ENCODE measurements at places on chromosomes 1 and 21. TPM values are rescaled to one million over a fixed set of nuclear protein-coding genes. Genes with fewer than 3 reads are reported as not detected.

Gene RBM11
- 0.38 TPM for total RNA-seq

Gene LIN9
- total RNA-seq: 10.4 TPM

Gene OR6K3
- not detected for total RNA-seq

Gene FCRL6
- not detected for total RNA-seq

Gene KAZN
- 0.30 TPM for total RNA-seq

Gene LCE3D
- not detected for total RNA-seq

Gene TFF2
- not detected for total RNA-seq

Gene AVPR1B
- not detected for total RNA-seq

Gene DDOST
- 171 TPM for total RNA-seq

- peaks cover 67% of the 10 kb centered on the region for H3K4me1 ChIP-seq
- no peak for DNase-seq
- H3K4me3 ChIP-seq: no peak overlapping the region
- peak overlapping the region; percentile 64 for H3K27ac ChIP-seq
- no peaks in the 10 kb centered on the region for H3K27me3 ChIP-seq
These were observed 16.1 kb downstream of the FASLG start for GRCh38 chr1:172674831-172675613.

DNA sequence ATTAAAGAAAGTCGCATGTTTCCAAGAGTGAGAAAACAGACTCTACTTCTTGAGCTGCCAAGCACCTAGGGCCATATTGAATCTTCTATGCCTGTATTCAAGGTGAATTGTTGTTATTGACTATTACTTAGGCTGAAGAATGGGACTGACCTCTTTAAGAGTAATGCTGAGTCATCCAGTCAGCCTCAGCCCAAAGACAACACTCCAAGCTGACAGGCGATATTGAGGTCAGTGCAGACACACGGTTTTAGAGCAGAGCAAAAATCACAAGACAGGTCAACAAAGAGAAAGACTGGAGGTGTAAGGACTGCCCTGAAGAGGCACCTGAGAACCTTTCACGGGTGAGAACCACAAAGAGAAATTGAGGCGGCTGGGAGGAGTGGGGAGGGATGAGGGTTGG lies 146.9 kb downstream of the MIS18A start:
- H3K27ac ChIP-seq: no peak overlapping the region
- H3K36me3 ChIP-seq: no peaks in the 10 kb centered on the region
- no peaks in the 10 kb centered on the region for H3K27me3 ChIP-seq

- DNase-seq: no peak
- H3K4me3 ChIP-seq: no peak overlapping the region
- no peaks in the 10 kb centered on the region for H3K27me3 ChIP-seq
- no peak overlapping the region for H3K27ac ChIP-seq
- H3K36me3 ChIP-seq: no peaks in the 10 kb centered on the region
These were observed 2.0 kb downstream of the TNFSF18 start for GRCh38 chr1:173048621-173049321.

- DNase-seq: no peak
- no peak overlapping the region for H3K27ac ChIP-seq
- no peak overlapping the region for H3K4me3 ChIP-seq
- H3K27me3 ChIP-seq: peaks cover 1% of the 10 kb centered on the region
- no peaks in the 10 kb centered on the region for H3K4me1 ChIP-seq
These were observed 16.1 kb upstream of the PADI6 start for GRCh38 chr1:17355898-17356297.

DNA sequence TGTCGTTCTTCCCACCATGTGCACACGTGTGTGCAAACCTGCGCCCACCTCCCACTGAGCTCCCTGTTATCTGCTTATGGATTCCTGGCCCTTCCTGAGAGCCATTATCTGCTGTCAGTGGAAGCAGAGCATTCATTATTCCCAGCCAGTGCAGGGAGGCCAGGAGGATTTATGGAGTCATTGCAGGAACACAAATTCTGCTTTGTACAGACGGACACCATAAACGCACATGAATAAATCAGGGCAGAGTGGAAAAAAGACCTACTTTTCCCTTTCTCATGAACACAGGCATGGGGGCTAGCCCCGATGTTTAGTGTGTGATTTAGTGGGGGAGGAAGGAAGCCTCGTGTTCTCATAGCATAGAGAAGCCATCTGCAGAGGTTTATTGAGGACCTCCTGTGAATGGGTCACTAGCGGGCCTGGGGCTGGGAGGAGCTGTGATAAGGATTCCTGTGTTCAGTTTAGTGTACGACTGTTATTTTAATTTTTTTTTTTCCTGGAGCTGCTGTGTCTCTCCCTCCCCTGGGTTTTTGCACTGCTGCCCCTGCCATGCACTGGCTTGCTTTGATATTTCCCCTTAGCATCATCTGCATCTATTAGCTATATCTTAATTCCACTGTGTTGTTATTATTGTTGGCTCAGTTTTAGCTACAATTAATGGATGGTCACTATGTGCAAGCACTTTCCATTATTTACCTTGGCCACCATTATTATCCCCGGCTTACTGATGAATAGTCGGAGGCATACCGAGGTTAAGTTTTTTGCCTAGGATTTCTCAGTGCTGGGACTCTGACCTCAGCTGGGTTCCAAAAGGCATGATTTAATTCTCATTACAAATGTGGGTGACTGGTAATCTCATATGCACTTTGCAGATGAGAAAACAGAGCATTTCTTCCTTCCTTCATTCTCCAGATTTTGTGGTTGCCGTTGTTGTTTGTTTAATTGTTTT lies 33.0 kb downstream of the HUNK start:
- H3K4me1 ChIP-seq: no peaks in the 10 kb centered on the region
- no peak for DNase-seq
- H3K4me3 ChIP-seq: no peak overlapping the region
- H3K36me3 ChIP-seq: no peaks in the 10 kb centered on the region

- H3K4me3 ChIP-seq: no peak overlapping the region
- H3K27ac ChIP-seq: peak overlapping the region; percentile 47
- DNase-seq: no peak
- H3K36me3 ChIP-seq: peaks cover 26% of the 10 kb centered on the region
- peaks cover 94% of the 10 kb centered on the region for H3K4me1 ChIP-seq
These were observed 56.8 kb downstream of the TENT5C start for GRCh38 chr1:117662667-117663066.

DNA sequence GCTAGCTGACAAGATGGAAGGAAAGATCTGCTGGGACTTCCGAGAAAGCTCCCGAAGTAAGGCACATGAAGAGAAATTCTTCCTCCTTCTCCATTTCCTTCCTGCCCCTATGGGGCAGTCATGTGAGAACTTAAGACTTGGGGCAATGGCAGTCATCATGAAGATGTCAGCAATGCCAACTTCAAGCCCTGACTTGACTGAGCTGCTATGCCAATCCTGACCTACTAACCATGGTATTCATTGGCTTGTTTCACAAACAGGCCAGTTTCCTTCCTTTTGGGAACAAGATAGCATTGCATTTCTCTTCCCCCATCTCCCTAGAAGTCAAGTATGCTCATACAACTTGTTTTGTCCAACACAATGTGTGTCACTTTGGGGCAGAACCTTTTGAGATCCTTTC lies 25.5 kb downstream of the GRIK1 start:
- H3K36me3 ChIP-seq: no peaks in the 10 kb centered on the region
- H3K4me1 ChIP-seq: no peaks in the 10 kb centered on the region
- DNase-seq: no peak
- H3K4me3 ChIP-seq: no peak overlapping the region
- no peaks in the 10 kb centered on the region for H3K27me3 ChIP-seq

DNA sequence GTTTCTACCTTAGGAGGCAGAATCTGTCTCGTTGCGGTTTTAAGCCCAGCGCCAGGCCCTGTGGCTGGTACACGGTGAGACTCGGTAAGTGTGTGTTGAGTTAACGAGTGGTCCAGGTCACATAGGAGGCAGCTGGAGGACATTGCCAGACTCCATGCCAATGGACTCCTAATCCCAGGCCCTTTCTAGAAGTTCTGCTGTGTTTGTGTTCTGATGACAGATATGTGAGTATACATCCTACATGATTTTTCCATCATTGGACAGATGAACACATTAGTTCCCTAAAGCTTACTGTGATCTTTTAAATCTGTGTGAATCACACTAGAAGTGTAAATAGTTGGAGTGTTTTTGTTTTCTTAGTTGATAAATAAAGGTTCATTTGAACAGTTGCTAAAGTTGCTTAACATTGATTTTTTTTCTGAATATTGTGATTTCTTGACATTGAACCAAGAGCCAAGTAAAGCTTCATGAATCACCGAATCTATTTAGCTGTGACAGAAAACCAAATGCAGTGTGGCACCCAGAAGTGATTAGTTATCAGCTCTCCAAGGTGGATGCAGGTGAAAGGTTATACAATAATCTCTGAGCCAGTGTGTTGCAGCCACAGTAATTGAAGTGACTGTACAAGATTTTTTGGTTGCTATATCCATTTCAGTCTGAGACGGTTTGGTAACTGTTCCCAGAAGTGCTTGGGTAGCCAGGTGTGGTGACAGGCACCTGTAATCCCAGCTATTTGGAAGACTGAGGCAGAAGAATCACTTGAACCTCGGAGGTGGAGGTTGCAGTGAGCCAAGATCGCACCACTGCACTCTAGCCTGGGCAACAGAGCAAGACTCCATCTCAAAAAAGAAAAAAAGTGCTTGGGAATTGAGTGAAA lies 46.3 kb downstream of the DOP1B start:
- no peak overlapping the region for H3K27ac ChIP-seq
- no peak for DNase-seq
- H3K36me3 ChIP-seq: peaks cover 21% of the 10 kb centered on the region
- H3K27me3 ChIP-seq: no peaks in the 10 kb centered on the region

DNA sequence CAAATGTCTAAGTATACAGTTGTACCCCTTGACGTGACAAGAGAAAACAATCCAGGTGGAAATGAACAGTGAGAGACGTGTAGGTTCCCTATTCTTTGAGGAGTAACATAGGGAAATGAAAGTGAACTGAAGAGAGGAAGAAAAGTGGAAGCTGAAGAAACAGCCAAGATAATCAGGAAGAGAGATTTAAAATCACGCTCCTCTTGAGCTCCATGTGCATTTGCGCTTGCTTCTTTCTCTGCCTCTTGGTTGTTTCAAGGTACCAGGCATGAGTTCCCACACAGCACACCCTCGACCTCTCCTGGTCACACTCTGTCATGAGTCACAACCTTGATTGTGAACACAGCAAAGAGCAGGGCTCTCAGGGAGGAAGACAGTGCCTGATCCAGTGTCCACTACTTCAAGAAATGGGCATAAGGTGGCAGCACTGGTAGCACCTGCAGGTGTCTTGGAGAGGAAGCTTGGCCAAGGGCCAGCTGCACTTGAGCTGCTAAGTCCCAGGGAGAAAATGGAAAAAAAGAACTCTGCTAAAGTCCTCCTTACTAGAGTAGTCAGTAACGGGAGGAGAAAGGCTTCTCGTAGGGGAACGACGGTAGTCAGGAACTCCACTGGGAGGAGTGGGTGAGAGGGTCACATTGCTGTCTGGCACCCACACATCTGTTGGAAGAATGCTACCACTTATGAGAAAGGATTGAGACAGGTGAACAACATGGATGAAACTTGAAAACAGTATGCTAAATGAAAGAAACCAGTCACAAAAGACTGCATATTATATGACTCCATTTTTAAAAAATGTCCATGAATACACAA lies 18.3 kb upstream of the ARID1A start:
- H3K27me3 ChIP-seq: peaks cover 2% of the 10 kb centered on the region
- H3K4me1 ChIP-seq: peaks cover 21% of the 10 kb centered on the region
- peak; percentile 56 for DNase-seq
- H3K27ac ChIP-seq: no peak overlapping the region

- no peaks in the 10 kb centered on the region for H3K4me1 ChIP-seq
- no peak for DNase-seq
- no peaks in the 10 kb centered on the region for H3K36me3 ChIP-seq
These were observed 559.3 kb upstream of the ZRANB2 start for GRCh38 chr1:71640116-71640515.

- DNase-seq: no peak
- peaks cover 25% of the 10 kb centered on the region for H3K36me3 ChIP-seq
- peaks cover 41% of the 10 kb centered on the region for H3K4me1 ChIP-seq
- peak overlapping the region; percentile 64 for H3K4me3 ChIP-seq
- no peak overlapping the region for H3K27ac ChIP-seq
- no peaks in the 10 kb centered on the region for H3K27me3 ChIP-seq
These were observed 817 bp downstream of the KLHL17 start for GRCh38 chr1:961132-961669.

DNA sequence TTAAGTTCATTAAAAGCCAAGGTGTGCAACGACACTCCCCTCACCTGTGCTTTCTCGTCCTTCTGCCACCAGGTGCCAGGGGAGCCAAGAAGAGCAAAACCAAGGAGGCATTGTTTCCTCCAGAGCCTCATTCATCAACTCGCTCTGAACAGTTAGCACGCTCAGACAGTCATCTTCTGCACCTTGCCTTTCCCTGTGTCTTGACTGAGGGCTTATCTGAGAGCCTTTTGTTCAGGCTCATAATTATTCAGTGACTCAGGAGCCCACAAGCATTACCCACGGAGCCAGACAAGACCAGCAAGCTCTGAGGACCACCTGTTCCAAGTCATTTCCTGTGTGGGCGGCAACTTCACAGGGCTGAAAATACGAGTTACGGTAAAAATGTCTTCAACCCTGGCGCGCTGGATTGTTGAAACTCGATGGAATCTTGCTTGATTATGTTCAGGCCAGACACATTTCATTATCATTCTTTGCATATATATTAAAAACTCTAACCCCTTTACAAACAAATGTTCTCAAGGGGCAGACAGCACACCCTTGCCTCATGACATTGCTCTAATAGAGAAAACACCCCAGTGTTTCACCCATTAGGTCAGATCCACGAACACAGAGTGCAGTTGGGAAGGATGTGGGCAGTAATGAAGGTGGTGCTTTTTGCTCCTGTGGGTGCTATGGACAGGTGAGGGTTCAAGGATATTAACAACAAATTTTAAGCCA lies 89.7 kb upstream of the RUNX1 start:
- H3K36me3 ChIP-seq: no peaks in the 10 kb centered on the region
- H3K4me1 ChIP-seq: peaks cover 12% of the 10 kb centered on the region
- DNase-seq: peak; percentile 23
- H3K4me3 ChIP-seq: no peak overlapping the region

GRCh38 chr1:8652467-8653046 lies 164.9 kb downstream of the RERE start:
- peak overlapping the region; percentile 69 for H3K27ac ChIP-seq
- DNase-seq: no peak
- H3K36me3 ChIP-seq: peaks cover 40% of the 10 kb centered on the region
- no peak overlapping the region for H3K4me3 ChIP-seq
- H3K27me3 ChIP-seq: no peaks in the 10 kb centered on the region
- H3K4me1 ChIP-seq: peaks cover 50% of the 10 kb centered on the region

DNA sequence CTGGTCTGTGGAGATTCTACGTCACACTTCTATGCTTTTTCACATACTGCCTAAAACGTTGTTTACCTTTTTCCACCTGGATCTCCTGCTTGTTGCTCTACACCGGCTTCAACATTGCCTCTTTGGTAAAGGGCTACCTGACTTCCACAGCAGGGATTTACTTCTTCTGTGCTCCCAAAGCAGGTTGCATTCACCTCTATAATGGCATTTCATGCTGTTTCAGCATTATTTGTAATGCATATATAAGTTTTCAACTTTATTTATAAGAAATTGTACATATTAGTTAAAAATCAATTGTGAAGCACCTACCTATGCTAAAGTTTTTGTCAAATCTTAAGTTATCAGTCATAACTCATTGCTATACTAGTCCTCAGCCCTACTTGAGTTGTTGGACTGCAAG lies 55.4 kb downstream of the DDAH1 start:
- DNase-seq: no peak
- H3K4me1 ChIP-seq: no peaks in the 10 kb centered on the region
- no peak overlapping the region for H3K27ac ChIP-seq
- no peak overlapping the region for H3K4me3 ChIP-seq
- H3K27me3 ChIP-seq: peaks cover 4% of the 10 kb centered on the region

Data from activated CD4-positive, alpha-beta memory T cell treated with anti-CD3 and anti-CD28 coated beads, Interleukin-2, amount 10 ng/mL, durations not matched to agents 7 days and 5 days (primary cell).